ENCODE measurements at places on chromosomes 5 and 9. TPM values are rescaled to one million over a fixed set of nuclear protein-coding genes. Genes with fewer than 3 reads are reported as not detected.

DNA sequence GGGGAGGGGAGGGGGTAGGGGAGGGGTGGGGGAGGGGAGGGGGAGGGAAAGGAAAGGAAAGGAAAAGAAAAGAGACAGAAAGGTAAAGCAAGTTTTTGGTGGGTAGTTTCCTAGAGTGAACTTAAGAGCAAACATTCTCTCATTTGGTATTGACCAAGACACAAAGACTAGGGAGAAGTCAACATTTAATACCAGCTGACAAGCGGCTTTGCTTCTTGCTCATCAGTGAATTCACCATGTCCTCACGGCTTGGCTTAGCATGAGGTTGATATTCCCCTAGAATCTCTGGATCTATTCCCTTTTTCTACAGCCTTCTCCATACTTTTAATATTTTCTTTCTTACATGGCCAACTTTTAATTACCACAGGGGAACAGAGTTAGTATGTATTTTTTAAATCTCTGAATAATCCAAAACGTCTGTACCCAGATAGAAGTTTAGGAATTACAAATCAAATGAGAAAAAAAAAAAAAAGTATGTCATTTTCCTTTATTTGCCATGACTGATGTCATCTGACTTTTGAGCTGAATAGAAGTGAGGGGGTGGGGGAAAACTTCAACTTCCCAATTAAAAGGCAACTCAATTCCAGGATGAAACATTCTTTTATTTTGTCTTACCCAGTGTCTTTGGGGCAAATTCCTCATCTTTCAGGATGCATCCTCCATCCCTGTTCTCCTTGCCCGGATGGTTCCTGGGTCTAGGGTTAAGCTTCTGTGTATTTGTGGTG lies 40.1 kb upstream of the GLIS3 start:
- peak; percentile 19 for DNase-seq

- DNase-seq = no peak
Observed at GRCh38 chr5:172356047-172356446, 72.5 kb upstream of the UBTD2 start.

- DNase-seq = no peak
Observed at GRCh38 chr9:131011274-131012022, 2.5 kb downstream of the LAMC3 start.

- peak; percentile 68 for DNase-seq
Observed at GRCh38 chr5:78537821-78538220, 110.8 kb downstream of the LHFPL2 start.

ZNF474 gene
- polyA plus RNA-seq = 0.19 TPM
